ENCODE measurements at places on chromosomes 6 and 20.

- no peak for DNase-seq
These were observed 48.4 kb downstream of the MTFR2 start for GRCh38 chr6:136201732-136202131.

DNA sequence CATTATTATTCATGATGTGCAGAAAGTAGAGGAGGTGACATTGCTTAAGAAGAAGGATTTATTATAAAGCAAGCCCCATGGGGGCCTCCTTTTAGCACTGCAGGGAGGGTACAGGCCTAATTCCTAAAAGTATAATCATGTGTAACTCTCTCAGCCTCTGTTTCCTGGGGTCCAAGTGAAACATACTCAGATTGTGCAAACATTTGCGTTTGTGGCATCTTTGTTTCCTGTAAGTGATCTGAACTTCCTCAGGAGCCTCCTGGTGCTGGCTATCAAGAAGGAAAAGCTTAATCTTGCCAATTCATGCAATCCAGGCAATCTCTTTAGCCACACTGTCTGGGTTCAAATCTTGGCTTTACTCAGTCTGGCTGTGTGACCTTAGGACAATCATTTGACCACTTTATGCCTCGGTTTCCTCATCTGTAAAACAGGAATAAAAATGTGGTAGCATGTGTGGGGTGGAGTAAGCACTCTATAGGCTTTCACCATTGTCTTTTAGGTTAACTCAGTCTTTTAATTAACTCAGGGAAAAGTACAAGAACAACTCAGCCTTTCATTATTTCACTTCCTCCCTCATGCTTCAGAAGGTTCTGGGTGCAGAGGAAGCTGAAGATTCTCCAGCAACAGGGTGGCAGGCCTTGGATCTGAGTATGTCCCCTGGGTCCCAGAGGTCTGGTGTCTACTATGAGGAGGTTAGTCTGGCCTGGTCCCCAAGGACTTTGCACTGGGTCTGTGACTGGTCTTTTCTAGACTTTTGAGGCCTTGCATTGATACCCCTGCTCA is 831 bp upstream of the SIRPB2 start:
- DNase-seq: no peak

GRCh38 chr6:11353921-11354389 is 121.5 kb upstream of the NEDD9 start:
- DNase-seq: no peak

- no peak for DNase-seq
These were observed 17.5 kb upstream of the CEP85L start for GRCh38 chr6:118668761-118669385.

DNA sequence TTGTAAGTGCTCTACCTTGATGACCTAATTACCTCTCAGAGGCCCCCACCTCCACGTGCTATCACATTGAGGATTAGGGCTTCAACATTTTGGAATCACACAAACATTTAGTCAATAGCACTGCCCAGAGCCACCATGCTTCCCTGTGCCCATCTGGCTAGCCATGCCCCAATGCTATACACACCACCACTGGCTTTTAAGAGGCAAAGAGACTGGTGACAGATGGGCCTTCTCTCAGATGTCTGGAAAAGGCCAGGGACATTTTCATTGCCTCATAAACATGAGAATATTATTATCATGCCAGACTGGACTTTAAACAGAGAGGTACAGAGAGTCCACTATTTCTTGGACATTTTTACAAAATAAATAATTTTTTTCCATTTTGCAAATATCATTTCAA is 29.8 kb downstream of the TRMT6 start:
- no peak for DNase-seq

DNA sequence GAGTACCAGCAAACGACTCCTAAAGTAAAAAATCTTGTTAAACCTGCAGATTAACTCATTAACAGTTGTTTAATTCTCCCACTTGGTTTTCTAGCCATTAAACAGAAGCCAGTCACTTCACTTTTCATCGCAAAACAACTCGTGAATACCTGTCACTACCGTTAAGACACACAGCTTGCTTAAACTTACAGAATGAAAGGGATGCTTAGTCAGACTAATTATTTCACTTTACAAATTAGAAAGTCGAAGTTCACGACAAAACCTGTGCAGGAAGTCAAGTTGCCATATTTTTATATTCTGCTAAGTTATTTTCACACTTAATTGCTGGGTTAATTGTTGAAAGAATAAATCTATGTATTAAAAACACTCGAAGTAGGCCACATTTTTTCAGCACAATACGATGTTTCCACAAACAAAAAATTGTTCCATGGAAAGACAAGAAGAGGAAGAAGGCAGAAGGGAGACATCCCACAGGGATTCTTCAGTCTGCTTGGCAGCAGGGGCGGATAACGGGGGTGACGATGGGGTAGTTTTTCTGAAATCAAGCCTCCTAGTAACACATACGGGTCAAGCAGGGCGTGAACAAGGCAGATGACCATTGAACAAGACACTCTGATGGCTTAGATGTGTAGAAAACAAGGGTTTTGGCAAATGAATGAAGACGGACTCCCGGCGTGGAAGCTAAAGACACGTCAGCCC is 933 bp downstream of the SSR1 start:
- DNase-seq: peak; percentile 66

- DNase-seq: no peak
These were observed 43.0 kb downstream of the VEGFA start for GRCh38 chr6:43812850-43813578.

DNA sequence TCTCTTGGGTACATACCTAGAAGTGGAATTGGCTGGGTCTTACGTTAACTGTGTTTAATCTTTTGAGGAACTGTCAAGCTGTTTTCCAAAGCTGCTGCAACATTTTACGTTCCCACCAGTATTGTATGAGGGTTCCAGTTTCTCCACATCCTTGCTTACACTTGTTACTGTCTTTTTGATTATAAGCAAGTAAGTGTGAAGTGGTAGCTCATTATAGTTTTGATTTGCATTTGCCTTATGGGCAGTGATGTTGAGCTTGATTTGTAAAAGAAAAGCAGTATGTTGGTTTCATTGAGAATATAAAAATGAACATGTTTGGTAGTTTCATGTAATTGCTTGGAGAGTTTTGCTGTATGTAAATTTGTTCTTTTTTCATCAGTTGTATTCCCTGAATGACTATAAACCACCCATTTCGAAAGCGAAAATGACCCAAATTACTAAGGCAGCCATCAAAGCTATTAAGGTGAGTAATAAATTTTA is 40.4 kb downstream of the SCAF8 start:
- DNase-seq: no peak

- no peak for DNase-seq
These were observed 153.8 kb downstream of the CEBPB start for GRCh38 chr20:50344232-50345071.

GRCh38 chr6:3895312-3895653 is 46.1 kb downstream of the FAM50B start:
- no peak for DNase-seq

DNA sequence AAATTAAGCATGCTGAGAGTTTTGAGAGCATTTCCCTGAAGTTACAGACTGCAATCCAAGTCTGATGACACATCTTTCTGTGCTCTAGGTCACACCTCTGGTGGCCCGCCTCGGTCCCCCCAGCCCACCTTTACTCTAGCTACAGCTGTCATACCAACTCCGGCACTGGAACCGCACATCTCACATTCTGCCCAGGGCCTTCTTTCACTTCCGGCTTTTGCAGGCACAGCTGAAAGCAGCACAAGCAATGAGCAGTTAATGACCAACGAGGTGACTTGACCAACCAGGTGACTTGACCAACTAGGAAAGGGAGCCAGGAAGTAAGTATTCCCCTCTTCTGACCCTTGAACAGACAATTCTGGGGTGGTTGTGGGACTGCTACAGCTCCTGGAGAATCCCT is 88.6 kb upstream of the MOCS1 start:
- DNase-seq: no peak

DNA sequence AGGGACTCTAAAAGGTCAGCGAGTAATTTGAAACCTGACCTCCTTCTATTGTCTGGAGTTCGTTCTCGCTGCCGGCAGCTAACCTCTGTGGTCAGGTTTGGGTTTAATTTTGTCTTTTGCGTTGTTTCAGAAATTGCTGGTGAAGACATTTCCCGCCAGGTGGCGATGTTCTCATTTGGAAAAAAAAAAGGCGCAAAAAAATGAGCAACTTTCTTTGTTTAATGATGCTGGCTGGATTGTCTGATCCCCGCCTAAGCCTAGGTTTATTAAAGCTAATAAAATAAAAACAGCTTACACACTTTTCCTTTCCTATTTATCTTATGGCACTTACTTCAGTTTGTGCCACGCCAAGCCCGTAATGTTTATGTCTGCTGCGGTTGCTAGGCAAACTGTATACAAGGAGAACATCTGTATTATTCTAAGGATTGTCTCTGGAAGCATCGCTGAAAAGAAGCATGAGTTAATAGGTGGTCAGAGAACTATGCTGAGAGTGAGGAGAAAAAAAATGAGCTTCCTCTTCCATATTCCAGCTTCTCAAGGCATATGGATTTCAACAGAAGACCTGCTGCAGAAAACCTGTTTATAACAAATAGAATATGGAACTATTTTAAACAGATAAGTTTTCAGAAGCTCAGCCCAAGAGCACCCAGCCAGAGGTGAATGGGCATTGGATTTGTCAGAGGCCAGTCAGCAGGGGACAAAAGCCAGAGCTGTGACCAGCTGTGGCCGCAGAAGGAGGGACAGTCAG is 205.7 kb downstream of the DOK5 start:
- peak; percentile 76 for DNase-seq

DNA sequence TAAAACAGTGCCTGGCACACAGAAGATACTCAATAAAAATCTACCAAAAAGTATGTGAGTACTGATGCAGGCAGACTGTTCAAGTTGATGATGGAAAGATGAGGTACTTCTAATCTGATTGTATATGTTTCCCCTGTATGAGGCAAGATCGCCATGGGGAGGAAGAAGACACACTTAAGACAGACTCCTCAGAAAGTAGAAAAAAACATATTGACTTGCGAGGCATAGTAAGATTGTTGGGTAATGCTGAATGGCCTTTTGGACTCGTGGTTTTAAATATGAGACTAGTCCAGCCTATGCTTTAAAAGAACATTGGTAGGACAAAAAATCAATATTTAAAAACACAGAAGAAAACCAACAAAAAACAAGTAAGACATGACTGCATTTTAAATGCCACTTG is 72.6 kb downstream of the SHPRH start:
- no peak for DNase-seq

DNA sequence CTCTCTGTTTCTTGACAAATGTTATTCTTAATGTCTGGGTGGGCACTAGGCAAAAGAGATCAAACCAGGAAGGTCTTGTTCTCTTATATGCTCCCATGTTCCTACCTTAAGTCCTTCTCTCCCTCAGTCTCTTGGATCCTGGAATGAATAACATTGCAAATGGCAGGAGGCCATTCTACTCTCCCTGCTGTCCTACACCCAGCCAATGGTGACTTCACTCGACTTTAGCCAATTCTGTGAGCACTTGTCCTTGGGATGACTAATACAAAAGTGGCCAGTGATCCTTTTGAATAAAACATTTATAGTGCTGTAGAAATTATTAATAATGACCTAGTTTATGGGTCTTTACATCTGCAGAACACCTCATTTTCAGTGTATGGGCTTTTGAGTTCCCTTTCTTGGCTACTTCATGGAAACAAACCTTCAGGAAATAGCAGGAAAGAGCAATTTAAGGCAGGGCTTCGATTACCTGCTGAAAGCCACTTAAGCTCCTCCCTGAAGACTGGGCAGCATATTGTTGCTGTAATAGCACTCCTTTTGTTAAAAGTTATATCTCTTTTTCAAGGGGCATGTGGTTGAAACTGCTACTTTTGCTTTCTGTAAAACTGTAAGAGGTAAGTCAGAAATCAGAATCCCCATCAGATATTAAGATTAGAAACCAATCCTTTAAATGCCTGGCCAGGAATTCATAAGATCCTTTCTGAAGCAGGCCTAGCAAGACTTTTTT is 10.5 kb downstream of the OTOR start:
- no peak for DNase-seq

- DNase-seq: no peak
These were observed 13.7 kb downstream of the LAMA5 start for GRCh38 chr20:62353289-62354030.

DNA sequence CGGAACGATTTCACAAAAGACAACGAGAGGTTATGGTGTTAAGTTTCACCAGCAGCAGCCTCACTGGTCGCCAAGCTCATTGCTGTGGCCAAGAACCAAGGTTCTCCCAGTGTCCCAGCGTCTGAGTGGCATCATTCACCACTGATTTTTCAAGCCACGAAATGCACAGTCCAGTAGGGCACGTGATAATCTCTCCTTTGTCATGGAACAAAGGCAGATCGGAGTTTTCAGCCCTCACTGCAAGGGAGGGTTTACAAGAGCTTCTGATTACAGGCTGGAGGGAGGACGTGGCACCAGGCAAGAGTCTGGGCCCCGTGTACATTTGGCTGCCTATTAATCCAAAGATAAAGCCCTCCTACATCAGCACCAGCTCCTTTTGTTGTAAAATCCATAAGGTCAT is 2.0 kb downstream of the CD24 start:
- DNase-seq: no peak

DNA sequence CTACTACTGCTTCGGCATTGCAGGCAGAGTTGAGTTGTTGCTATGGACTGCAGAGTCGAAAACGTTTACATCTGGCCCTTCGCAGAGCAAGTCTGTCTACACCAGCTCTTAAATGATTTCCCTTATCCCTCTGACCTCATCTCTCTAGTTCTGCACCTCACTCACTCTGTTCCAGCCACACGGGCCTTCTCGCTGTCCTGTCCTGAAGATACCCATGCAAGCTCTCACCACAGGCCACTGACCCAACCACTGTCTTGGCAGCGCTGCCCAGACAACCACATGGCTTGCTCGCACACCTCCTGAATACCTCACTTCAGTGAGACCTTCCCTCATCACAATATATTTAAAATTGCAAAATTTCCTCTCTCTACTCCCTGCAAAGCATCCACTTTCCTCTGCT is 31.4 kb downstream of the B4GALT5 start:
- no peak for DNase-seq

DNA sequence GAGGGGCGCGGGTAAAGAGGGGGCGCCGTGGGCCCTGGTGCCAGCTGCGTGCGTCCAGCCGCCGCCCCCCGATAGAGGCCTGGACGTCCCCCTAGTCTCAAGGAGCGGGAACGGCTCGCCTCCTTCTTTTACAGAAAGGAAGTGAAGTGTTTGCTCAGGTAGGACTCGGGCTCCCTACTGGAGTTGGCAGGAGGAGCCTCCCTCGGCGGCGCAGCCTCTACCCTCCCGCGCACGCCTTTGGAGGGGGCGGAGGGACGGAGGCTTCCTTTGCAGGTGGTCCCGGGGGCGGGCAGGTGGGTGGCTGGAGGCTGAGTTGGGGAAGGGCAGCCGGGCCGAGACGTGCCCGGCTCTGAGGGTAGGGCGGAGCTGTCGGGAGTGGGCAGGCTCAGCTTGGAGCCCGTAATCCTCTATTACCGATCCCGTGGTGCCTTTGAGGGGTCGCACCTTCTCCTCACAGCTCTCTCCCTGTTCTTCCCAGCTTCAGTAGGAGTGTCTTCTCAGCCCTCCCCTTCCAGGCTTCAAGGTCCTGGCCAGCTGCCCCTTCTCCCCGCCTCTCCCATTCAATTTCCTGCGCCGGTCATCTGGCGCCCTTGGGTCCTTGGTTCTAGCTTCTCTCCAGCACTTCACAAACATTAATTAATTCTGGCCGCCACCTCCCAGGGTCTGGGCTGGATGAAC is 728 bp downstream of the ITPR3 start:
- peak; percentile 61 for DNase-seq

DNA sequence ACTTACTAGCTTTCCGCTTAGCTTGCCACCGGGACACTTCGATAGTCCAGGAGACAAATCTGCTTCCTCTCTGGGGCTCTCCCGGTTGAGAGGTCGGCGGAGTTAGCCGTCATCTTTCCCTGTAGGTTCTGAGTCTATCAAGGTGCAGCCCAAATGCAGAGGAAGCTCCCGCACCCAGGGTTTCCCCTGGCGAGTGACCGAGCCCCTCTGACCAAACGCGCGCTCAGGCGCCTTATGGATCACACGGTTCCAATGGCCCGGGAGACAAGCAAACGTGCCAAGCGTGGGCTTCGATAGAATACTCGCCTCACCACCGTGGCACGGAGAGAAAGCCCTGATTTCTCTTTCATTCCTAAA is 15.8 kb upstream of the FOXC1 start:
- DNase-seq: no peak
